ENCODE measurements at places on chromosomes 11 and 22. TPM values are rescaled to one million over a fixed set of nuclear protein-coding genes. Genes with fewer than 3 reads are reported as not detected.
A peak's percentile ranks its signal among the peaks of the same experiment; 100 is the strongest.

Gene CACNA1I
- polyA plus RNA-seq: 0.77 TPM

Gene FAM180B
- 0.09 TPM for polyA plus RNA-seq

Gene INS
- polyA plus RNA-seq: not detected

Gene ATL3
- 6.1 TPM for polyA plus RNA-seq

Gene QSER1
- 16.6 TPM for polyA plus RNA-seq

Gene SCN3B
- 0.67 TPM for polyA plus RNA-seq

Gene THY1
- 2,479 TPM for polyA plus RNA-seq

Gene RCOR2
- 75.9 TPM for polyA plus RNA-seq

Gene MMP11
- polyA plus RNA-seq: 29.7 TPM

Gene PDGFB
- 5.5 TPM for polyA plus RNA-seq

Gene CABP4
- polyA plus RNA-seq: not detected

Gene NPTXR
- polyA plus RNA-seq: 3.7 TPM

Gene APOBEC3B
- 43.3 TPM for polyA plus RNA-seq

GRCh38 chr11:6638429-6638828 lies 17.2 kb downstream of the DCHS1 start:
- no peak for DNase-seq

DNA sequence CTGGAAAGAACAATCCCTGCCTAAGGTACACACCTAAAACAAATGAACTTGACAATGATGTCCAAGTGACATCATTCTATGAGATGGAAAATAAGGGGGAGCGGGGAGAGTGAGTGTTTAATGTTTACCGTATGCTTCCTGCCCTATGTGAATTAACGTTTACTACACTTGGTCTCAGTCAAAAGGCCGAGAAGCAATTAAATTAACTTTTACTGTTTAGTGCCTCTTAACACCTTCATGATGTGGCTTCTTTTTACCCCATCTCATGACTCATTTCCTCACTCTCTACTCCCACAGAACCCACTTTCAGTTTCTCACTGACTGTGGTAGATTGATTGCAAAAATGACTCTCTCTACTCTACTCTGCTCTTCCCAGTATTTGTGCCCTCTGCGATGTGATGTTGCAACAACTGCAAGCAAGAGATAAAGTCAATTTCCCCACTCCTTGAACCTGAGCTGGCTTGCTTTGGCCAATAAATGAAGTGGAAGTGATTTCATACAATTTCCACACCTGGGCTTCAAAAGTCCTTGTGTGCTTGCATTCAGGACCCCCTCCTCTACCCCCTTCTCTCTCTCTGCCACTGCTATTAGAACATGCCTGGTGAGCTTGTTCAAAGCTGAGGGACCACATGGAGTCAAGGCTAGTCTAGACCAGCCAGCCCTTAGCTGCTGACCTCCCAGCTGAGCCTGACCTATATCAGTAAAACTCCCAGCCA lies 11.6 kb upstream of the ALKBH3 start:
- no peak for DNase-seq

- DNase-seq: peak; percentile 98
These were observed at the start of gene CAT for GRCh38 chr11:34438529-34439507. CAT (plus strand) TSS chr11:34438934; CDS start chr11:34439014, 80 bp downstream.

DNA sequence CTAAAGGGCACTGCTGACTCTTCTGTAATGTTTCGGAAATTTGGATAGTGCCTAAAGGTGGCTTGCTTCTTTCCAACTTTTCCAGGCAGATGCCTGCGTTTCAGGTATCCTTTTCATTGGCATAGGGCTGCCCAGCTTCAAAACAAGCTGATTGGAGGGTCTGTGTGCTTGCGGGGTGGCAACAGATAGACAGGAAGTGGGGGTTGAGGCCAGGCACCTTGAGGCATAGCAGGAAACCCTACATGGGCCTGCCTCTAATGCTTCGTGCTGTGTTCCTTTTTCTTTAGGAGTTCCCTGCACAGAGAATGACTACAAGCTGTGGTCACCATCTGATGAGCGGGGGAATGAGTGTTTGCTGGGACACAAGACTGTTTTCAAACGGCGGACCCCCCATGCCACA lies 92.2 kb upstream of the SORL1-AS1 start:
- DNase-seq: no peak

GRCh38 chr11:66247295-66247694 lies 21.1 kb upstream of the RAB1B start:
- no peak for DNase-seq

- no peak for DNase-seq
These were observed 96.5 kb upstream of the NCAM1 start for GRCh38 chr11:112864672-112865071.

DNA sequence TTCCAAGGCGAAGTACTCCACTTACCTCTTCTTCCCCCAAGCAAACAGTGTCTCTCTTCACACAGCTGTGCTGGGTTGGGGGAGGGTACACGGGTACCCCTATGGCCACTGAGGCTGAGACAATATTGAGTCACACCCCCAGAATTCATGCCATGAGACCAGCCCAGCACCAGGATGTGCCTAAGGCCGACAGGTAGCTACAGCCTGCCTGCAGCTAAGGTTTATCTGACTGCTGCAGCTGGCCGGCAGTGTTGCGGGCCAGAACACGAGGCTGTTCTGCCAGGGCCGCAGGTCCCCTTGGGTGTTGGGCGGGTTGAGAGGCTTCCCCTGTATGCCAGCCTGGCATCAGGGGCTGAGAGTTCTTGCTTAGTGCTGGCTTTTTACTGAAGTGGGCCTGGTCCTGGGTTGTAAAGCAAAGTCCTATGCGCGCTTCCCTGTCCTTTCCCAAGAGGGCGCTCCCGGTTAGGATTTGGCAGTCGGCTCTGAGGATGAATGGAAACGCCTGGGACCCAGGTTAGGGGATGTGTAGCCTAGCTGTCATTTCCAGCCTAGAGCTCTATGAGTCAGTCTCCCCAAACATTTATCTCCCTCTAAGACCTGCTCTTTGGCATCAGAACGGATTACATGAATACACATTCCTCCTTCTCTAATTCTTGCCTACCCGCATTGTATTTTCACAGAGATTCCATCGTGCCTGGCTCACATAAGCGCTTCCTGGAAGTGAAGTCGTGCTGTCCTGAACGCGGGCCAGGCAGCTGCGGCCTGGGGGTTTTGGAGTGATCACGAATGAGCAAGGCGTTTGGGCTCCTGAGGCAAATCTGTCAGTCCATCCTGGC lies 7.1 kb downstream of the USP18 start:
- DNase-seq: peak; percentile 92

DNA sequence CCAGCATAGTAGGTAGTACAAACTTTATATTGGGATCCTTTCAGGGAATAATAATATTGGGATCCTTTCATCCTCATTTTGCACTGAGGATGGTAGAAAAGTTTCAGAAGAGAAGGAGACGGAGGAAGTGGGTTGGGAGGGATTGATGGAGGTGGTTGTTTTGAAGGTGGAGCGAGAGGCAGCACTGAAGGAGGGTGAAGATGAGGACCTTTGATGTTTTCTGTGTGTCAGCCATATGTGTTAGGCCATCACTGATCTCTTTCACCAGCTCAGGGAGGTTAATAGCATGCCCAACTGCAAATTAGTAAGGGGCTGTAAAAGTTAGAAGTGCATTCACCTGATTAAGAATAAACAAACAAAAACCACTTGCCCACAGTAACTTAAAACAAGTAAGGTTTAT lies 275.5 kb upstream of the B3GAT1 start:
- no peak for DNase-seq

DNA sequence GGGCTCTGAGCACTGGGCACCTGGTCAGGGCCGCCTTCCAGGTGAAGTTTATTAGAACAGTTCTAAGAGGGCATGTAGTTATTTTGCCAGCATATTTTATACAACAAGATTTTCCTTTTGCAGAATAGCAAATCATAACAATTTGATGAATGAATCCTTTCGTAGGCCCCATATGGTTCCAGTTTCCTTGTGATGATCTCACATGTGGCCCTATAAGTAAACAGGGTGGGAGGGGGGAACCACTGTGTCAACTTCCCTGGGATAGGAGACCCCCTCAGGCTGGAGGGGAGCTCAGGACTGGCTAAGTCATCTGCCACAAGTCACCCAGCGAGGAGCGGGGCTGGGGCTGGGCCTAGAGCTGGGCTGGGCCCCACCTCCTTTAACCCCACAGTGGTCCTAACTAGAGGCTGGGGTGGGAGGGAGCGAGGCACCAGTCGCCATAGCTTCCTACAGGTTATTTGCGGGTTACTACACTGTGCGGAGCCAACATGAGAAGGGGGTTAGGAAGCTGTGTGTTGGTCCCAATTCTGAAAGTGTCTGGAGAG lies 4.2 kb downstream of the FBLN1 start:
- DNase-seq: no peak

DNA sequence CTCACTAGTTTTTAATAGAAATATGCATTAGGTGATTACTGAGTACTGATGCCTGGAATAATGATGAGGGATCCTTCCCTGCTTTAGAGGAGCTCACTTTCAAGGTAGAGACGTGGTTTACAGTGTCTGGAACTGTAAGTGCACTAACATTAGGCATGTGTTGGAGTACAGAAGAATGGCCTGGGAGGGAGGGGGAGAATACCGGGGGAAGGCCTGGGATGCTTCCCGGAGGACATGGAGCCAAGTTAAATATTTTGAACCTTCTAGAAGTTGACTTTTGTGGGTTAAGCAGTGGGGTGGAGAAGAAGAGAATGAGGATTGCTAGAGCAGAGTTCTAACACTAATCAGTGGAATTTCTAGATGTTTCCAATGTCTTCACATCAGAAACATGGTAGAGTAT lies 261.6 kb downstream of the NELL1 start:
- no peak for DNase-seq

DNA sequence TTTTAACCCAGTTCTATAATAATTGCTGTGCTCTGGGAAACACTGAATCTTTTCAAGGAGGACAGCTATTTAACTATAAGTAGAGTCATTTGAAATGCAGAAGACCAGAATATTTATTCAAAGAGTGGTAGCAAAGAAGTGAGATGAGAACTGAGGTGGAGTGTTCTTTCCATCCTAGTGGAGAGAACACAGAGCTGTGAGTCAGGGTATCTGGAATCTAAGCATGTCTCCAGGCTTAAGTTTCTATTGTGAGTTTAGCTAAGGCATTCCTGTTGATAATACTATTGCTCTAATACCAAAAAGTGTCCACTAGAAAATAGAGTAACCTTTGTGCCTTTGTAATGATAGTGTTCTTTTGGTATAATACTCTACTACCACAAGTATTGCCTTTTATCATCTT lies 32.4 kb downstream of the JAM3 start:
- no peak for DNase-seq

DNA sequence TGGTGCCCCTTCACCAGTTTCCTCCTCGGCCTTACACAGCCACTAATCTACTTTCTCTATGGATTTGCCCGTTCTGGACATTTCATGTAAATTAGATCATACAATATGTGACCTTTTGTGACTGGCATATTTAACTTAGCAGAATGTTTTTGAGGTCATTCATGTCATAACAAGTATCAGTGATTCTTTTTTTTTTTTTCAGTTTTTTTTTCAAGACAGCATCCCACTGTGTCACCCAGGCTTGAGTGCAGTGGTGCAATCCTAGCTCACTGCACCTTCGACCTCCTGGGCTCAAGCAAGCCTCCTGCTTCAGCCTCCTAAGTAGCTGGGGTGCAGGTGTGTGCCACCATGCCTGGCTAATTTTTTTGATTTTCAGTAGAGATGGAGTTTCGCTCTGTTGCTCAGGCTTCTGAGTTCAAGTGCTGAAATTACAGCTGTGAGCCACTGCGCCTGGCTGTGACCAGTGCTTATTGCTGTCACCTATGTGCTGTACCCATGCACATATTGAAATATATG lies 22.7 kb downstream of the KIAA1671 start:
- no peak for DNase-seq

- DNase-seq: no peak
These were observed 1024.3 kb downstream of the BRD1 start for GRCh38 chr22:48803171-48803947.

GRCh38 chr11:107044503-107044902 lies 26.2 kb upstream of the GUCY1A2 start:
- DNase-seq: no peak

DNA sequence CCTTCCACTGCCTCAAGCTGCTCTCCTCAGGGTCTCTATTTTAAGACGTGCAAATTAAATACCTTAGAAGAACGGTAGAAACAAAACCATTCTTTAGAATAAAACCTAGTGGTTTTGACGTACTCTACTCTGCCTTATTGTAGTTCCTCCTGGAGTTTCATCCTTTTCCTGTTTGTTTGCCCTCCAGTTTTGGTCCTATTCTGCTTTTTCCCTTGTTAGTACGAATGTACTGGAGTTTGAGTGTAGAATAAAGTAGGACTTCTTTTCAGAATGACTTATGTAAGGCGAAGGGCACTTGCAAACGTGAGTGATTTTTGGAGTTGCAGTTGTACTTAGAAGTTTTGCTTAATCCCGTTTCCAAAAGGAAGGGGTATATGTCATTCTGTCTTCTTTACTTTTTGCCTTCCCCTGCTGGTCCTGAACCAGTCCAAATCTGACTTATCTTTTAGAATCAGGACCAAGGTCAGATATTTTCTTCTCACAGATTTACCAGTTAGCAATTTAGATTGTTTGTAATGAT lies 1.4 kb downstream of the SIK2 start:
- no peak for DNase-seq

DNA sequence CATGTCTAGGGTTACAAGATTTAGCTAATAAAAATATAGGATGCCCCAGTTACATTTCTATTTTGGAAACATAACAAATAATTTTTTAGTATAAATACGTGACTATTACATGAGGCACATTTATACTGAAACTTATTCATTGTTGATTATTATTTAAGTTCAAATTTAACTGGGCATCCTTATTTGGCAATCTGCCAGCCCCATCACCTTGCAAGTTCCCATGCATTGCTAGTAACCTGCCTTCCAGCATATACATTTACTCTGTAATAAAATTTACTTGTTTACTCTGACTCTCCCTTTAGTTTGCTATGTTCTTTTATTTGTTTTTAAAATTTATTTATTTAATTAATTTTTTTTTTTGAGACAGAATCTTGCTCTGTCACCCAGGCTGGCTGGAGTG lies 654.9 kb upstream of the CCDC90B start:
- DNase-seq: no peak

- DNase-seq: no peak
These were observed 103.8 kb downstream of the ZNF280B start for GRCh38 chr22:22404598-22405284.

DNA sequence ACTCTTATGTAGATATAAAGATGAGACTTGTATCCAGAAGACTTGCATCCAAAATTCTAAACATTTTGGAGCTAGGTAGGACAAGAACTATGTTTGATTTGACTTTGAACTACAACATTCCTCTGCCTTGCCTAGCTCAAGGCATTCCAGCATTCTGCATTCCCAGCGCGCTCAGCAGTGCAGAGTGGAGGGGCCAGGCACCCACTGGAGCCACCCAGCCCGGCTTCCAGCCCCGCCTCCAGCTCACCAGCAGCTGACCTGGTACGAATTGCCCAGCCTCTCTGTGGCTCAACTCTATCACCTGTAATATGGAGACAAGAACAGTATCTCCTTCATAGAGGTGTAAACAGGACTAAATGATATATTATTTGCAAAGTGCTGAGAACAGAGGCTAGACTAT lies 28.8 kb downstream of the PRDM10 start:
- DNase-seq: peak; percentile 71

Measured in H1 (cell line).